ENCODE measurements at places on chromosomes 11 and 22.

DNA sequence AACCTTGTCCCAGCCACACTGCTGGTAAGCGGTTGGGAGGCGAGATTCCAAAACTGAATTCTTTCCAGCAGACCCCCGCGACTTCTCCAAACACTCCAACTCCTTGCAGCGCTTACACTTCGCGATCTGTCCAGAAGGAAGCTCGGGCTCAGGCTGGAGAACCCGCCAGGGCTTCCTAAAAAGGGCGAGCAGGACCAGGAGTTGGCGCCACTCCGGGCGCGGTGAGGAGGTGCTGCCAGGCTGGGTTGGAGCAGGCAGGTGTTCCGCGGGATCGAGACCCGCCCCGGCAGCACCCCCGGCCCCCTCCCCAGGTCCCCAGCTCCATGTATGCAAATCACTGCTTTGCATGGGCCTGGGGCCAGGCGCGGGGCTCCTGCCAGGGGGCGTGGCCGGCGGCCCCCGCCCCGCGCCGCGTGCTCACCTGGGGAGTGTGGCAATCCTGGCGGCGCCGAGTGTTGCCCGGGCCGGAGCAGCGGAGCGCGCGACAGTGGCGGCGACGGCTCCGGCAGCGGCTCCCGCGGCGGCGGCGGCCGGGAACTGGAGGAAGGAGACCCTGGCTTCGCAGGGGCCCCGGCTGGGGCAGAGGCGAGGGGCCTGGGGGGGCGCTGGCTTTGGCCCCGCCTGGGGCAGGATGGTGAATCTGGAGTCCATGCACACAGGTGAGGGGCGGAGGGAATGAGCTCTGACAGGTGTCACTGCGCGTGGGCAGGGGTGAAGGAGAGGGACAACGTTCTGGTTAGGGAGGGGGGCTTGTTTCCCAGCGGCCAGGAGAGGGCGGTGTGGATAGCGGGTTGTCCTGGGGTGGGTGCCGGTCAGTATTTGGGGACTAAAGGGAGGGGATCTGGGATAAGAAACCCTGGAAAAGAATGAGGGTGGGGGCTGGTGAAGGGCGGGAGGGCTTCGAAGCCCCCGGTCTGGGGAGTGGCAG, at the start of gene POU2F3:
Gene POU2F3 (plus strand): TSS at position 428 of the 928 bp plus-strand sequence. CDS start 204 bp downstream, at position 632.
- no peak for DNase-seq

DNA sequence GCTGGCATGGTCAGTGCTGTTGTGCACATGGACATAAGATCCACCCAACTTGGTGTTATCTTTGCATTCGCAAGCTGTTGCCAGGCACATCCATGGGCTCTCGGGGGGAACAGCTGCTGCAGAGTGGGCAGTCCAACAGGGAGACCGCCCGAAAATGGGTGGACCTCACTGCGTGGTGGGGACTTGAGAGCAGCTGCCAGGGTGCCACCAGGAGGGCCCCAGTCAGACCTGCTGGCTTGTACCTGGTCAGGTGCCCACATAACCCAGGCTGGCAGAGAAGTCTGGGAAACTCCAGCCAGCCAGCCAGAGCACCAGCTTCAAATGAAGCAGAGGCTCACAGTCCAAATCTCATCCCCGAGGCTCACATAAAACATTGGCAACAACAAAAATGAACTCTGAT, 120.2 kb downstream of the BCR start:
- no peak for DNase-seq

- no peak for DNase-seq
These were observed 16.5 kb downstream of the SIAE start for GRCh38 chr11:124656774-124657630.

- DNase-seq = no peak
These were observed 1.9 kb upstream of the FAT3 start for GRCh38 chr11:92222701-92223100.

DNA sequence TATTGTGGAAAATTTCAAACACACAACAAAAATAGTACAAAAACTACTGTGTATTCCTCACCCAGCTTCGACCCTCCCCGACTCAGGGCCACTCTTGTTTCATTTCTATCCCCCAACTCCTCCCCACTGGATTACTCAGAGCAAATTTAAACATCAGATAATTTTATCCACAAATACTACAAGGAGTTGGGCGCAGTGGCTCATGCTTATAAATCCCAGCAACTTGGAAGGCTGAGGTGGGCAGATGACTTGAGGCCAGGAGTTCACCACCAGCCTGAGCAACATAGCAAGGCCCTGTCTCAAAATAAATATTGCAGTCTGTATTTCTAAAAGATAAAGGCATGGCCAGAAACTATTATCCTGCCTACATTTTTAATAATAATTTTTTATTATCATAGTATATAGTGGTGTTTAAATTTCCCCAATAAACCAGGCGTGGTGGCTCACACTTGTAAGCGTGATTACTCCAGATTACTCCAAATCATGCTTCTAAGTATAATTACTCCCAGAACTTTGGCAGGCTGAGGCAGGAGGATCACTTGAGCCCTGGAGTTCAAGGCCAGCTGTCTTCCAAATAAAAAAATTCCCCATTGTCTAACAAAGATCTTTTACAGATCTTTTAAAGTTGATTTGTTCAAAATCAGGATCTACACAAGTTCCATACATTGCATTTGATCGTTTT, 39.8 kb downstream of the LRRC32 start:
- no peak for DNase-seq

- no peak for DNase-seq
These were observed 177.8 kb upstream of the NARS2 start for GRCh38 chr11:78752494-78752893.

DNA sequence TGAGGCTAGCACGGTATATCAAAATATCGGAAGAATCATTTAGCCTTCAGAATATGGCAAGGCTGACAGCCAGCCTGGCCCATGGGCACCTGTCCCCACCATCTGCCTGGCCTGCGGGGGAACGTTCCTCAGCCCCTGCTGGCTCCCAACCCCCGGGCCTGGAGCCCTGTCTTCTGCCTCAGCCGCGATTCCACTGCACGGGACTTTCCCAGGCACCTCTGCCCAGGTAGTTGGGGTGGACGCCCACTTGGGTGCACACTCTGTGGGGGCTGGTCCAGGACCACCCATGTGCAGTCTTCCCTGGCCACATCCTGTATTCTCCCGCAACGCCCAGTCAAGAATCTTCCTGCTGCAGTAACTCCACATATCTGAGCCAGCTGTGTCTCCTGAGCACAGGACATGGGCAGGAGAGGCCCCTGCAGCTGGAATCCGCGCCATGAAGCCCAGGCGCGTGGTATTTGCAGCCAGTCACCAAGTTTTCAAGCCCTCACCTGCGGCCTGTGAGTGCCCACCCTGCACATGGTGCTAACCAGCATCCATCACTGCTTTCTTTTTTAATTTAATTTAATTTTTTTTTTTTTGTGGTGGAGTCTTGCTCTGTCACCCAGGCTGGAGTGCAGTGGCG, 77.9 kb downstream of the KCNQ1 start:
- DNase-seq = no peak

DNA sequence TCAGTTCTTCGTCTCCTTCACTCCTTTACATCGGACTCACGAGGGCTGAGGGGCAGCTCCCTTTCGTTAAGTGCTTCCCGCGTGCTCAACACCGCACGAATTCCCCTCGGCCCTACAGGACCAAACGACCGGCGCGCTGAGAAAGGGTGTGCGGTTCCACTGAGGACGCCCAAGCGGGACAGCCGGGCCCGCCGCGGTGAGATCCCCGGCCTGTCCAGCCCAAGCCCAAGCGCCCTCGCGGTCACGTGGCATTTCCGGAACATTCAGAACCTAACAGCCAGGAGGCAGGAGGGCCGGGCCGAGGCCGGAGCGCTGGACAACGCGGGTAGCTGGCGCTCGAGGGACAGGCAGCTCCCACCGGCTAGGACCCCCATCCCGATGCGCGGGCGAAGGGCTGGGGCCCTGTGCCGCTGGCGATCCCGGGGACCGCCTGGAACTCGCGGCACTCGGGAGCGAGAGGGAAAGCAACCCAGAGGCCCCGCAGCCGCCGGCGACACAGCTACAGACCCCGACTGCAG, 737 bp upstream of the STIP1 start:
- DNase-seq = no peak

DNA sequence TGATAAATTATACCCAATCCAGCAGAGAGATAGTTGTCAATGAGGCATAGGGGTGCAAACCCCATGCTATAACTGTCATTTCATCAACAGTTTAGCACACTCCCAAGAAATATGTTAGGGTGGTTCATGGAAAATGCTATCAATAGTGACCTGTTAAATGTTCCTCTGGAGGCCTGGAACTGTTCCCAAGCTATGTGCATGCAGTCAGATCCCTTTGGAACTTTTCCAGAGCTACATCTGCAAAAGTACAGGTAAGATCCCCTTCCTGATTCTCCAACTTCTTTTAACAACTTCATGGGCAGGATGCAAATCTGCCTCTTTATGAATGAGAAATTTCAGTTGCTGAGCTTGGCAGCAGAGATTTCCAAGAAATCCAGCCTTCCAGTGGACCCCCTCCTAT, 27.2 kb downstream of the ABTB2 start:
- no peak for DNase-seq

GRCh38 chr11:111502611-111503010, 9.6 kb downstream of the BTG4 start:
- no peak for DNase-seq

DNA sequence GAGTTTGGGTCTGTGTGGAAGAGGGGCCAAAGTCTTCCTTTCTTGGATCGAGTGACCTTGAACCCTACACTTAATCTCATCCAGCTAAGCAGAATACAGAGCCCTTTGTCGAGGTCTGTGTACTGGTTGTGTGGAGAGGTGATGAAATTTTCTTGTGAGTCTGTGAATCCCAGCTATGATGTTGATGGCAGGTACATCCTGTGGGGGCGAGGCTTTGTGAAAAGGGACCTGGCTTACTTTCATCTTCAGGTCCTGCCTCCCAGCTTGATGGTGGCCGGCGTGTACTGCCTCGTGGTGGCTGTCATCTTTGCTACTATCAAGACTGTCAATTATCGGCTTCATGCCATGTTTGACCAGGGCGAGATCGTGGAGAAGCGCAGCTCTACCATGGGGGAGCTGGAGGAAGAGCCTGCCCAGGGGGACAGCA, 1.0 kb downstream of the PCNX3 start:
- no peak for DNase-seq

- no peak for DNase-seq
These were observed 287.3 kb upstream of the DDI1 start for GRCh38 chr11:103749158-103749557.

- no peak for DNase-seq
These were observed 5.6 kb downstream of the SCN2B start for GRCh38 chr11:118170882-118171268.

DNA sequence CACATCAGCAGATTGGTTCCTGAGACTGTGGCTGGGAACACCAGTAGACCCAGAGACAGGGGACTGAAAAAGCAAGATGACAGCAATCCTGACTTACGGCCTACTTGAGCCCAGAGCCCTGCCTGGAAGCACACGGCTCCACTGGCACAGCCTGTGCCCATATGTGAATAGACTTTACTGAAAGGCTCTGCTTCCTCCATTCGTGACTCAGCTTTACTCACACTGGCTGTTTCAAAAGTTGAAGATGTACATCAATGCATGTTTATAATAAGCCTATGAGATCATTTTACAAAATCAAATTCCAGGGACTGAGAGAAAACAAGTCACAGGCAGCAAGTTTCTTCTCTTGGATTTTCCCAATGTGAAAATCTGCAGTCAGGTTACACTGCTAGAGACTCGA, 134.6 kb upstream of the TEAD1 start:
- DNase-seq = no peak

DNA sequence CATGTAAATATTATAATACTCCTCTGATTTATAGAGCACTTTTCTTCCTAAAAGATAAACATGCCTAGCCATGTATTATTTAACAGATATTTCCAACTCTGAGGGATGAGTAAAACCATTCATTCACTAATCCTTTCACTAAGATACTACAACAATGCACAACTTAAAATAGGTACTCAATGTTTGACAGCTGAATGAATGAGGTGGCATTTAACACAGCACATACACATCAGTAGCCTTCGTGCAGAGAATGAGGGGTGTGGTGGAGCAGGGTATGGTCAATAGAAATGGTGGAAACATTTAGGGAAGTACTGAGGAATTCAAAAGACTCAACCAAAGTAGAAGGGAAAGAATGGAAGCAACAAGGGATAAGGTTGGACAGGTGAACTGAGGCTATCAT, 46.7 kb upstream of the MTNR1B start:
- no peak for DNase-seq

GRCh38 chr11:93841446-93841845, 9.0 kb downstream of the VSTM5 start:
- no peak for DNase-seq

- DNase-seq = no peak
These were observed 15.3 kb downstream of the CCDC73 start for GRCh38 chr11:32779136-32779535.

GRCh38 chr11:65117206-65118096, at the start of gene ZNHIT2:
TSS of gene ZNHIT2 (minus strand) at chr11:65117701. CDS start at chr11:65117653, 48 bp downstream.
- peak; percentile 95 for DNase-seq

DNA sequence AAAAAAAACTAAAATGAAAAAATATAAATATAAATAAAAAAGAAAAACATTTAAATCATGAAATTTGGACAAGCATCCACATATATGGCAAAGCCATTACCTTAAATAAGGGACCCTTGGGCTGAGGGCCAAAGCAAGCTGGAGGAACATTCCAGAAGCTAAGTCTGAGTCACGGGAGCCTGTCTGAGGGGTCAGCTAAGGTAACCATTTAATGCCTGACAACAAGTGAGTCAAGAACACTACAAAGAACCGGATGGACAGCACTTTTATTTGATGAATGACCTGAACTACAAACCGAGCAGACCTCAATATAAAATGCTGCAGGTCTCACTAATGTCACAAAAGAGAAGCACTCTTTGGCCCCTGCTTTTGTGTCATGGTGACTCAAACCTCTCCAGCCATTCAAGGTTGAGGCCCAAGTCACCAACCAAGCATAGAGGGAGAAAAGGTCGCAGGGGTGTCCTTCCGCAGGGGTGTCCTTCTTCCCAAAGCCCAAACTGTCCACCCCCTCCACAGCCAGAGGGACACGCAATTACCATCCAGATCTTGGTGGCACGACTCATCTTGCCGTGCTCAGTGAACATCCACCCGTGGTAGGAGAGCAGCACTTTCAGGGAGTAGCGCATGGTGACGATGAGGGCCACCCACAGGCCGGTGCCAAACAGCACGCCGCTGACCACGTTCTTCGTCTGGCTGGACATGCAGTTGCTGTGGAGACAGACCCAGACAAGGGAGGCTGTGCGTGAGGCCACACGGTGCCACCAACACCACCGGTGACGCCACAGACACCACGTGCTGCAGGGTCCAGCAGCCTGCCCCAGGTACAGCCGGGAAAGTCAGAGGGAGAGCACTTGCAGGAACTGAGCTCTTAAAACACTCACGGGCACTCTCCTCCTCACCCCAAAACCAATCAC, 34.5 kb downstream of the CPT1A start:
- DNase-seq = no peak

GRCh38 chr11:45651156-45651555, 14.3 kb downstream of the CHST1 start:
- DNase-seq = no peak
